Brain pericyte (primary cell): ENCODE measurements at places on chromosomes 11 and 22.

DNA sequence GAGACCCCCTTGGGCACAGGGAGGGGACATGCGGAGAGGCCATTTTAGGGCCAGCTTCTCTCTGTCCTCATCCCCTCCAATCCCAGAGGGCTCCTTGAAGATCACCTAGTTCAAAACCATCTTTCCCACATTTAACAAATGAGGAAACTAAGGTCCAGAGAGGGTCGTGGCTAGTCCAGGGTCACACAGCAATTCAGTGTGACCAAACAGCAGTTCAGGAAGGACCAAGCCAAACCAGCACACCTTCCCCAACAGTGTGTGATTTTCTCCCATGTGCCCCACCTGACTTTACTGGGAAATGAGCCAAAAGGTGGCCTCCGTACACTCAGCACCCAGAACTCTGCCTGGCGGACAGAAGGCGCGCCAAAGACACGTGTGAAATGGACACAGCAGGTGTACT lies 51.3 kb downstream of the CACNA1I start:
- DNase-seq: no peak

DNA sequence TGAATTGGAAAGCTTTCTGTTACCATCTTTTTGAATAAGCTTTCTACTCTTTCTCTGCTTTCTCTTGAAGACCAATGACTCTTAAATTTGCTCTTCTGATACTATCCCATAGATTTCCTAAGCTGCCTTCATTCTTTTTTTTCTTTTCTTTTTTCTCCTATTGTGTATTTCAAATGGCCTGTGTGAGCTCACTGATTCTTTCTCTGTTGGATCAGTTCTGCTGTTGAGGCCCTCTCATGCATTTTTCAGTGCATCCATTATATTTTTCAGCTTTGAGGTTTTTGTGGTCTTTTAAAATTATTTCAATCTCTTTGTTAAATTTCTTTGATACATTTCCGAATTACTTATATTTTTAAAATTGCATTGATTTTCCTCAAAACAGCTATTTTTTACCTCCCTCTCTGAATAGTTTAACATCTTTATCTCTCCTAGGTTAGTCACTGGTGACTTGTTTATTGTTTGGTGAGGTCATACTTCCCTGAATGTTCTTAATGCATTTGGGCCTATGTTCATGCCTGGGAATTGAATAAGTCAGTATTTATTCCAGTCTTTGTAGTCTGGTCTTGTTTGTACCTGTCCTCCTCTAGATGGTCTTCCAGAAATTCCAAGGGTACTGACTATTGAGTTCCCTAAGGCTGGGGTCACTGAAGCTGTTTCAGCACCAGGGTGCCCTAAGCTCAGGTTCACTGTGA lies 110.6 kb upstream of the SERPIND1 start:
- no peak for DNase-seq

GRCh38 chr11:132264616-132265015 lies 894.2 kb downstream of the NTM start:
- DNase-seq: no peak

- no peak for DNase-seq
These were observed 8.3 kb downstream of the WT1 start for GRCh38 chr11:32426819-32427615.
